ENCODE measurements at places on chromosomes 2 and 18. TPM values are rescaled to one million over a fixed set of nuclear protein-coding genes. Genes with fewer than 3 reads are reported as not detected.
A peak's percentile ranks its signal among the peaks of the same experiment; 100 is the strongest.

GRCh38 chr18:8416212-8417019 lies 192.8 kb upstream of the RAB12 start:
- H3K36me3 ChIP-seq = no peaks in the 10 kb centered on the region
- H3K27me3 ChIP-seq = no peaks in the 10 kb centered on the region
- H3K4me1 ChIP-seq = no peaks in the 10 kb centered on the region
- H3K4me3 ChIP-seq = no peak overlapping the region
- H3K27ac ChIP-seq = no peak overlapping the region
- no peak for DNase-seq

DNA sequence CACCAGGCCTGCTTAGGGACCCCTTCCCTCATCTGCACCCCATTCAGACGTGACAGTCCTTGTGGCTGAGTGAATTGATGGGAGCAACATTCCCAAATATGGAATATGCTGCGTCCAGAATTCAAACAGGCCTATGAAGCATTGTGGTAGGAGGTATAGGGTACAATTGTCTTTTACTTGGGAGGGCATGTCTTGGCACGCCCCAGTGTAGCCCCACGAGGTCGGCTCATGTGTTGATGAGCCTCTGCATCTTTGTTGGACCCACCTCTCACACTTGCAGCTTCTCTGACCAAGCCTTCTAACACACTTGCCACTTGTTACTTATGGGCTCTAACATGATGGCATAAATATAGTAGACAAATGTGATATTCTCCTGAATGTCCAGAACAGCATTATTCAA lies 1.6 kb downstream of the TIMM21 start:
- H3K27me3 ChIP-seq = peaks cover 2% of the 10 kb centered on the region
- no peak for DNase-seq
- peak overlapping the region; percentile 99 for H3K27ac ChIP-seq
- peaks cover 56% of the 10 kb centered on the region for H3K4me1 ChIP-seq
- H3K36me3 ChIP-seq = peaks cover 50% of the 10 kb centered on the region
- peak overlapping the region; percentile 98 for H3K4me3 ChIP-seq

GRCh38 chr2:226618875-226619605 lies 180.6 kb downstream of the IRS1 start:
- H3K4me3 ChIP-seq = no peak overlapping the region
- no peaks in the 10 kb centered on the region for H3K36me3 ChIP-seq
- no peak for DNase-seq

DNA sequence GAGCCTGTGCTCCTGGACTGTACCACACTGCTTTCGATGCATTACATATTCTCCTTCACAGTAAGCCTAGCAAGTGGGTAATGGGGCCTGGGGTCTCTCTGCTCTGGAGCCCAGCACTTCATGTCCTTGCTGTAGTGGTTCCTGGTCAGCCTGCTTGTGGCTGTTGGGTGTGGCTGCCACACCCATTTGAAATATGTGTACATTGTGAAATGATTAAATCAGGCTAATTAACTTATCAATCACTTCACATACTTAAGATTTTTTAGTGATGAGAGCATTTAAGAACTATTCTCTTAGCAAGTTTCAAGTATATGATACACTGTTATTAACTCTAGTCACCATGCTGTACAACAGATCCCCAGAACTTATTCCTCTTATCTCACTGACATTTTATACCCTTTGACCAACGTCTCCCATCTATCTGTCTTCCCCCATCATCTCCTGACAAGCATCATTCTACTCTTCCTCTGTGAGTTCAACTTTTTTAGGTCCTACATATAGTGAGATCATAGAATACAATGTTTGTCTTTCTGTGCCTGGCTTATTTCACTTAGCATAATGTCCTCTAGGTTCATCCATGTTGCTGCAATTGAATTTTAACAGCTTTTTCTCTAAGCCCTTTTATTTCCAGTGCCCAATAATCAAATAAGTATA lies 92.1 kb downstream of the LYPD6 start:
- DNase-seq = no peak
- peaks cover 9% of the 10 kb centered on the region for H3K27me3 ChIP-seq
- H3K4me1 ChIP-seq = no peaks in the 10 kb centered on the region
- no peak overlapping the region for H3K27ac ChIP-seq
- H3K36me3 ChIP-seq = no peaks in the 10 kb centered on the region

Gene SLC30A3
- total RNA-seq = 0.32 TPM

Gene PLGLB2
- not detected for total RNA-seq

Gene GPR35
- 14.4 TPM for total RNA-seq

Gene UGT1A5
- not detected for total RNA-seq

All from activated CD8-positive, alpha-beta T cell treated with anti-CD3 and anti-CD28 coated beads for 36 hours (primary cell).